ENCODE measurements at places on chromosomes 1 and 21.

DNA sequence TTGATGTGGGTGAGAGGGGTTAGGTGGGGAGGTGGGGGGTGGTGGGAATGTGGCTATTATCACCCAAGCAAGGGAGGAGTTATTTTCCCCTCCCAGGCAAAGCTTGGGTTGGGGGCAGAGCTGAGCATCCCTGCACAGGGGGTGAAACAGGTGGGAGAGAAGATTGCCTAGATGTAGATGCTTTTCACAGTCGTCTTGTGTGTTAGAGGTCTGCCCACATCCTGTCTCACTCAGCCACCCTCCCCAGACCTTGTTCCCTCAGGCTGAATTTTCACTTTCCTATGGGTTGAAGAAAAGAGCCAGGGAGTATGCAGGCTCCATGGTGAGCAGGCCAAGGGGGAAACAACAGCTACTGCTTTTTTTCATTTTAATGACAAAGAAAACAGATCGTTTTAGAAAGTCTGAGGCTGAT lies 223.5 kb downstream of the KIF26B start:
- DNase-seq = no peak

- no peak for DNase-seq
These were observed 15.1 kb downstream of the PCP4 start for GRCh38 chr21:39882151-39882838.

DNA sequence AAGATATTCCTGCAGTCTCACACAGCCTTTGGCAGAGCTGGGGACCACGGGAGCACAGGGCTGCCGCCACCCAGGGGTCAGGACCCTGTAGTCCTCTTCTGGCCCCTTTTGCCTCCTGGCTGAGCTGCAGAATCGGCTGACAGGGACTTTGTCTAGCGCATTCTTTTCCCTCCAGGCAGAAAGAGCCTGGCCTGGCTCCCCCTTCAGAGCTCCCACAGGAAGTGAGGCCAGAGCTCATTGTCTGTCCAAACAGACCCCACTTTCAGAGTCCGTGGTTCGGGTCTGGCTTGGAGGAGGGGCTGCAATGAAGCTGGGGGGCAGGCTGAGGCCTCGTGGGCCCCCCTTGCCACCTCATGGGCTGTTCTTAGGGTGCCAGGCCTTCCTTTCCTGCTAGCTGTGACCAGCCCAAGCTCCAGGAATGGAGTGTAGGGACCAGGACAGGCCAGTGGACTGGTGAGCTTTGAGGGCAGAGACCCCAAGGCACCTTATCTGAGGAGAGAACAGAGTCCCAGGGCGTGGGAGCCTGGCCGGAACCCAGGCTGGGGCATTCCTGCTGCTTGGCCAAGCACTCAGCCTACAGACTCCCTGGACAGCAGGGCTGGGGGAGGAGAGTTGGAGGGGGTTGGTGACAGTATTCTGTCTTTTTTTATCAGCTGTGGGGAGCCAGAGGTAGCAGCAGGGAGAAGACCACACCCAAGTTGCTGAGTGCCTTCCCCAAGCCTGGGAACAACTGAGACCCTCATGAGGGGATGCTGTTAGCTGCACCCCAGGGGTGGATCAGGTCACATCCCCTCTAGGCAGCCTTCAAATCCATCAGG lies 4.7 kb downstream of the CELSR2 start:
- DNase-seq = no peak

DNA sequence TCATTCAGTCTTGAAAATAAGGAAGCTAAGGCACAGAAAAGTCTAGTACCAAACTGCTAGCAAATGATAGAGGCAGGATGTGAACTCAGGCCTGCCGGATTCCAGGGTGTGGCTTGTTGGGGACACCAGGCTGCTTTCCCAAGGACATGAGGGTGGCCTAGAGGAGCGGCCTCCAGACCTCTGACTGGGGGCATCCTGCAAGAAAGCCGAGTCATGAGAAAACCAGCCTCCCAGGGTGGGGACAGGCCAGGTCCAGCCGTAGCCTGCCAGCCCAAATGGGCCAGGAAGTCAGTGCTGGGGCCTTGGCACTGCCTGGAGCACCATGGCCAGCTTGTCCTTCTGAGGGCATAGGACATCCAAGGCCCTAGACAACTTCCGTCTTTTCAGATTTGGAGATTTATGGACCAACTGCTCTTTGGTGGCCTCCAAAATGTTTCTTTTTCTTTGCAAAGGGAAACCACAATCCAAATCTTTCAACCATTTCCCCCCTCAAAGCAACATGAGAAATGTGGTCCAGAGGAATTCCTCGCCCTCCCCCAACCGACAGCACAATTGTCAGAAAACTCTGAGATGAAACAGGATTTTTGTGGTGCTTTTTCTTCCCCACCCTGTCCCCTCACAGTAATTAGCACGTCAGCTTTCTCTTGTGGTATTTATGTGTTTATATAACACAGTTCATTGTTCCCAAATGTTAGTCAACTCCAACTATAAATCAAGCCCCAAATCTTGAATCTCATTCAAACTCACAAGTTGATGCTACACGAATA lies 212.3 kb downstream of the KAZN start:
- DNase-seq = no peak

- no peak for DNase-seq
These were observed 18.7 kb downstream of the TMEM50A start for GRCh38 chr1:25356848-25357247.

GRCh38 chr1:4124631-4125145 lies 224.6 kb upstream of the C1orf174 start:
- no peak for DNase-seq

- peak; percentile 39 for DNase-seq
These were observed 324.2 kb downstream of the HLX start for GRCh38 chr1:221203224-221204054.

DNA sequence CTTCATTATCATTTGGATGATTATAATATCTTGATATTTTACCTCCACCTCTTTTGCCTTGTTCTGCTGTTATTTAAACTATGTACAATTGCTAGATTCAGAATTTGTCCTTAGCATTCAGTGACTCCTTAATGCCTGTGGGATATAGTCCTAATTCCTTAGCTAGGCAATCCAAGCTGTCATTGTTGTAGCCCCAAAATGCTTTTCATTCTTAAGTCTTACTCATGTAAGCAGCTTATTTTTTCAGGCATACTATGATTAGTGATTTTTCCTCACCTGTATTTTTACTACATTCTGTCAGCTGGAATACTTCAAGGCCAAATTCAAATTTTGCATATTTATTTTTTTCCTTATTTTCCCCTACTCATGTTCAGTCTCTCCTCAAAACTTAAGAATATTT lies 13.4 kb downstream of the PKN2 start:
- DNase-seq = no peak

DNA sequence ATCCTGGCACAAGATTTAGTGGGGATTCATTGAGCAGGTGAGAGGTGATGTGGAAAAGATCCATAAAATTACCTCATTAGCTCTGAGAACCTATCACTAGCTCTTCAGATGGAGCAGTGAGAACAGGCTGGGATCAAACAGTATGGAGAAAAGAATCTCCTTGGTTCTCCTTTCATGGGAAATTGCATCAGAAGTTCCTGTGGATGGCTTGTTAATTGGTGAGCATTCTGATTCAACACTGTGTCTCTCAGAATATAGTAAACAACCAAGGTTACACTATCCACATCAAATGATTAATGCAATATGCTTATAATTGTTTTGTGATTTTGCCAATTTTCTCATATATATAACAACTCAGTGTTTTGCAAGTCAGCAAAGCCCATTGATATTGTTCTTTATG lies 8.3 kb upstream of the CD55 start:
- DNase-seq = no peak

DNA sequence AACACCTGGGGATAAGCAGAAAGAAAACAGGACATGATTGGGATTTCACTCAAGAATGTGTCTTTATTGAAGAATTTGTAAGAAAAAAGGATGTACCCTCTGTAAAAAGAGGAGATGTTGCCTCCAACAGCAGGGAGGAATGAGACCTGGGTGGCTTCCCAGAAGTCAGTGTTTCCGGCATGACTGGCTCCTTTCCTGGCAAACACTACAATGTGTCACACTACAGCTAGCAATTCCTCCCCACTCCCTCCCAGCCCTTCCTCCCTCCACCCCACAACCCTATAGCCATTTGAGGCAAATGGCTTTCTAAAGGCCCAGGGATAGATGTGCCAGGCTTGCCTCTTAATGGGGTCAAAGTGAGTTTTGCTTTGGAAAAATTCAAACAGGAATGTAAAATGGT lies 11.5 kb upstream of the COL8A2 start:
- no peak for DNase-seq

- no peak for DNase-seq
These were observed 30.0 kb downstream of the PRSS38 start for GRCh38 chr1:227845519-227845918.

- no peak for DNase-seq
These were observed 6.7 kb downstream of the MYCL start for GRCh38 chr1:39894884-39895495.

DNA sequence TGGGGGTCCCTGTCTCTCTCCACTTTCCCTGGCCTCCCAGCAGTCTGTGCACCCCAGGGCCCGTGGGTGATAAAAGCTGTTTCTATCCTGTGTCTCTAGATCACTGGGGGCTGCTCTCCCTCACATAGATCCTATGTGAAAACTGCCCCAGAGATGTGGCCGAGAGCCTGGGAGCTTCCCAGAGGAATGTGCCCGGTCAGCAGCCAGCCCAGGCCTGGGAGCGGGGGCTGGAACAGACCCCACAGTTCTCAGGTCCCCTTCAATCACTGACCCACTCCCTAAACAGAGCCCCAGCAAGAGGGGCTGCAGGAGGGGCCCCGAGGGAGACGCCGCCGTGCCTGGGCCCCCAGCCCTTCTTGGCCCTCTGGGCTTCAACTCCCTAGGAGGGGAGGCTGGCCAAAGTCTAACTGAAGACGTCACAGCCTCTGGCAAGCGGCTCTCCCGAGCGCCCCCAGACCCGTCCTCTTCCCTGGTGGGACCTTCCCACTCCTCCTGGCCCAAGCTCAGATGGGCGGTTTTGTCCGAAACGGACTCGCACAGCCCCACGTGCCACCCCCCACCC lies 403 bp downstream of the MXRA8 start:
- DNase-seq = no peak

- DNase-seq = no peak
These were observed 87.1 kb downstream of the NDUFS5 start for GRCh38 chr1:39113109-39113743.
